ENCODE measurements at places on chromosomes 7 and 10.
A peak's percentile ranks its signal among the peaks of the same experiment; 100 is the strongest.

- DNase-seq, result peak; percentile 74
Measured at GRCh38 chr7:44639671-44640321, 33.4 kb downstream of the OGDH start.

DNA sequence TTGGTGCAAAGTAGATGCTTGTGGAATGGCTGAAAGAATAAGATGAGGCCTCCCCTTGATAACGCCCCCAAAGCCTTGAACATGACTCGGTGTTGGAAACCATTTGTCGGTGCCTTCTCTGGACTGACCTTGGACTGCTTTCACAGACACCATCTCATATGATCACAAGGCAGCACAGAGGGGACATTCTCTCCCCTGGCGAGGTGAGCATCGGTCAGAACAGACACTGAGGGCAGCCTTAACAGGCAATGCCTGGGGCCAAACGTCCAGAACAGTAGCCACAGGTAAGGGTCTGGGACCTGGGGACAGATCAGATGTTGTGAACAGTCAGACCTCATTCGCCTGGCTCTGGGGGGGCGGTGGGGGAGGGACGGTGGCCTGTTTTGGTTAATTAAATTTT, 2.8 kb upstream of the TRRAP start:
- no peak for DNase-seq

DNA sequence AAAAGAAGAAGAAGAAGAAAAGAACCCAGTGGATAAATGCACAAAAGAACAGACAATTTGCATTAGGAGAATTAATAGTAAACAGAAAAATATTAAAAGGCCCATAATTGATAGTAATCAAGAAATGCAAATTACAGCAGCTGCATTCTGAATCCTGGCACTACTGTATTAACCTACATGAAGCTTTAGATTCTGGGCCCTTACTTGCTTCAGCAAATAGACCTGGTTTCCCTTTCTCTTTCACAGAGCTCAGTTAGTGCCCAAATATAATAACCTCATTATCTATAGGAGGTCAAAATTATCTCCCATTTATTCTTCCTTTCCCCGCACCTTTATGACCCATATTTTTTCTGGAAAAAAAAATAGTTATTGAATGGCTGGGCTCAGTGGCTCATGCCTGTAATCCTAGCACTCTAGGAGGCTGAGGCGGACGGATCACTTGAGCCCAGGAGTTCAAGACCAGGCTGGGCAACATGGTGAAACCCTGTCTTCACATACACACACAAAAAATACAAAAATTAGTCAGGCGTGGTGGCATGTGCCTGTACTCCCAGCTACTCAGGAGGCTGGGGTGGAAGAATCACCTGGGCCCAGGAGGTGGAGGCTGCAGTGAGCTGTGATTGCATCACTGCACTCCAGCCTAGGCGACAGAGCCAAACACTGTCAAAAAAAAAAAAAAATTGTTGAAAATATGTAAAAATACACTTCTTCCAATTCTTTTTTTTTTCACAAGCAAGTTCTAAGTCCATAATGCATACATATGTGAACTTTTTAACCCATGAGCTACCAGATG, 36.0 kb upstream of the PIK3AP1 start:
- no peak for DNase-seq

- peak; percentile 53 for DNase-seq
Measured at GRCh38 chr7:157474685-157475084, 137.9 kb downstream of the DNAJB6 start.

GRCh38 chr10:21518641-21519396, 6.7 kb downstream of the SKIDA1 start:
- DNase-seq, result no peak

- DNase-seq, result peak; percentile 86
Measured at GRCh38 chr7:123770378-123770777, 21.6 kb upstream of the WASL start.

GRCh38 chr10:5587151-5588079, 62.7 kb downstream of the CALML3 start:
- no peak for DNase-seq

DNA sequence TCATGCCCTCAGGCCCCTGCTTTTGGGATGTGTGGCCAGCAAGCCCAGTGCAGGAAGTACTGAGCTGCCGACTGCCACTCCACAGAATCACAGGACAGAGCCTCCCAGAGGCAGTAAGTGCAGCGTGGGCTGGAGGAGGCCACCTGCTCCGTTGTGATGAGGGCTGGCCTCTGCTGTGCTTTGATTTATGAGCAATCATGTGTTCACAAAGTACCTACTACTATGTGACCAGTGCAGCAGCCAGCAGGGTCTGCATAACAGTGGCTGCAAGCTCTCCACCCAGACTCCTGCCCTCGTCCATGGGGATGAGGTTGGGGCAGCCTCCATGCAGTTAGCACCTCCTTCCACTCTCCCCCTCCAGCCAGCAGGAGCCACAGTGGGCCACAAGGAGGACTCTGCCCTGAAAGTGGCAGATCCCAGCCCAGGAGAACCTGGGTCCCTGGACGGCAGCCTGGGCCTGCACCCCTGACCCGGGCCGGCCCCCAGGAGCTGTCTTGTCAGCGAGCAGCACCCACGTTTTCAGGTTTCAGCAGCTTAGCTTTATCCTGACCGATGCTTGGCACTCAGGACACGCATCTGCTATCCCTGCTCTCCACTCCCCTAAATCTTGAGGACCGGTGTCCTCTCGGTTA, 37.7 kb upstream of the INSIG1 start:
- no peak for DNase-seq

DNA sequence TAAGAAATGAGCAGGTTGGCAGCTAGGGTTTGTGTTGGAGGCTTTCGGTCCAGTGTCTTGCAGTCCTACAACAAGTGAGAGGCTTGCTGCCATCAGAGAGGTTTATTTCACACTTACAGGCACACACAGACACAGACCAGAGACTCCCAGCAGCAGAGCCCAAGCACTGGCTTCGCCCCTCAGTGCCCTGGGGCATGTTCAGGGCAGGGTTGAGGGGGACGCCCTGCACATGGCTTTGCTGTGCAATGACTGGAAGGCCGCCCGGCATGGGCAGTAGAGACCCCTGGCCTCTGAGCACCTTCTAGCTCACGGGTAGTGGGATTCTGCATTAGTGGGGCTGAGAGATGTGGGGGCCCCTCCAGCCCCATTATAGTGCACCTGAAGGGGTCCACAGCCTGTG, 3.8 kb downstream of the SPRN start:
- no peak for DNase-seq

- DNase-seq, result no peak
Measured at GRCh38 chr10:26950934-26951333, 90.2 kb upstream of the ABI1 start.

Data from A549 (cell line).